ENCODE measurements at places on chromosomes 2 and 18. TPM values are rescaled to one million over a fixed set of nuclear protein-coding genes. Genes with fewer than 3 reads are reported as not detected.

The NTSR2 gene
- not detected for total RNA-seq

The REEP1 gene
- total RNA-seq: not detected

GRCh38 chr2:8642366-8643068 lies 39.3 kb upstream of the ID2 start:
- DNase-seq: no peak

- DNase-seq: no peak
These were observed 23.0 kb downstream of the DBI start for GRCh38 chr2:119389615-119390306.

GRCh38 chr18:50560681-50561629 lies 1.1 kb downstream of the MAPK4 start:
- no peak for DNase-seq

DNA sequence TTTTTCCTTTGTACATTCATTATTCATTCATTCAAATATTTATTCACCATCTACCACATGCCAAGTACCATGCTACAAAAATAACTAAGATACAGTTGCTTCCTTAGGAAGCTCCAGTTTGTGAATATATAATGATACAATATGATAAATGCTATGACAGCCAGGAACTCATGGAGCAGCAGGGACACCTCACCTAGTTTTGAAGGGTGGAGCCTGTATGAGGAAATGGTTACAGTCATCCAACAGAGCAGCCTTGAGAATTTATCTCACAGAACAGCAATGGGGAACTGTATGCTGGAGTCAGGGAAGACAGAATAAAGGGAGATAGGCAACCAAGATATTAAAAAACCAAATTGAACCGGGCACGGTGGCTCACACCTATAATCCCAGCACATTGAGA lies 124.0 kb downstream of the OSBPL1A start:
- DNase-seq: no peak

GRCh38 chr2:157376041-157376440 lies 50.4 kb upstream of the ERMN start:
- no peak for DNase-seq

- no peak for DNase-seq
These were observed 4.5 kb upstream of the RND3 start for GRCh38 chr2:150491943-150492342.

- no peak for DNase-seq
These were observed 53.8 kb upstream of the ALPP start for GRCh38 chr2:232324778-232325177.

DNA sequence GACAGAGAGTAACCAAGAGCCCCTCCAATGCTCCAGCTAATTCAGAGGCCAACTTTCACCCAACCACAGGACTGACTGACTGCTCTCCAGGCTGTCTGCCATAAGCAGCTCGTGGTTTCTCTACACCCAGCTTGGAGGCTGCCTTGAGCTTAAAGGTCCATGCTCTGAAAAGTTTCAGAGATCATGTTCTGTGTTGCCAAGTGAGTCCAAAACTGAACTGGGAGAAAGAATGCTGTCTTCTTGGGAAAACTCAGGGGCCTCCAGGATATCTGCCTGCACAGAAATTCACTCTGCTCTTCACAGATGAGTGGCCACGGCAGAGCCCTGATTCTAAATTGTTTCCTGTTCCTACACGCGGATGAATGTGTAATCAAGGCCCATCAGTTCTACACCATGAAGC lies 51.1 kb downstream of the LPIN2 start:
- DNase-seq: no peak

Measured in naive thymus-derived CD8-positive, alpha-beta T cell (primary cell).